Stimulated activated effector memory CD8-positive, alpha-beta T cell treated with anti-CD3 and anti-CD28 coated beads, Interleukin-12 subunit alpha, Interleukin-12 subunit beta, amount 100 ng/mL, for 72 hours (primary cell): ENCODE measurements at places on chromosomes 12 and 14.

- no peak for DNase-seq
Observed at GRCh38 chr12:56231184-56231582, 1.3 kb downstream of the SLC39A5 start.

DNA sequence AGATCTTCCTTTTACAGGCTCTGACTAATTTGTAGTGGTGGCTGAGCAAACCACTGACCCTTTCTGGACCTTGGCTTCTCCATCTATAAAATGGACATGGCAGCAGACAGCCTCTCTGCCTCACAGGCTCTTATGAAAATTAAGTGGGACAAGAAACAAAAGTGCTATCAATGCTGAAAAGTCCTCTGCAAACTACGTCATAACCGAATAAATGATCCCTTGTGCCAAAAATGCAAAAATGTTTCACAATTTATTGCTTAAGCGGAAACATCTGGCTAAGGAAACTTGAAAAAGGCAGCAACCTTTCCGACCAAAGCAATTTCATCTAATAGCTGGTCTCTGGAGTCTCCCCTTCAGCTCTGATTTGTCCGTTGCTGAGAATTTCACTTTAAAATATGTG, 108.5 kb upstream of the PLXNC1 start:
- no peak for DNase-seq

GRCh38 chr12:12749433-12749832, 32.3 kb downstream of the CDKN1B start:
- DNase-seq = no peak

- peak; percentile 44 for DNase-seq
Observed at GRCh38 chr14:100530270-100531072, 56.7 kb downstream of the BEGAIN start.

DNA sequence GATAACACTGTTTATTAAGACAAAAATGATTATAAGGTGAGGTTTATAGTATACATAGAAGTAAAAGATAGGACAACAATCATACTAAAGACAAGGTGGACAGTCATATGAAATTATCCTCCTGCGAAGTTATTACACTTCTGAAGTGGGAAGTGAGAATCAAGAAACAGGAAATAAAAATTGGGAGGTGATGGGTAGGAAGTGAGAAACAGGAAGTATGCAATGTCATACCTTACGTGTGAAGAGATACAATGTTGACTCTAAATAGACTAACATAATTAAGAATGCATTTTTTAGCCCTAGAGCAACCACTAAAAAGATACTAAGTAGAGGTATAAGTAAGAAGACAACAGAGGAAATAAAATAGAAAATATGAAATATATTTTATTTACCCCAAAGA, 43.7 kb downstream of the GRIN2B start:
- DNase-seq = no peak

GRCh38 chr14:36866867-36867266, 205.2 kb downstream of the PAX9 start:
- no peak for DNase-seq

- no peak for DNase-seq
Observed at GRCh38 chr12:54042970-54043853, 10.4 kb downstream of the HOXC5 start.

DNA sequence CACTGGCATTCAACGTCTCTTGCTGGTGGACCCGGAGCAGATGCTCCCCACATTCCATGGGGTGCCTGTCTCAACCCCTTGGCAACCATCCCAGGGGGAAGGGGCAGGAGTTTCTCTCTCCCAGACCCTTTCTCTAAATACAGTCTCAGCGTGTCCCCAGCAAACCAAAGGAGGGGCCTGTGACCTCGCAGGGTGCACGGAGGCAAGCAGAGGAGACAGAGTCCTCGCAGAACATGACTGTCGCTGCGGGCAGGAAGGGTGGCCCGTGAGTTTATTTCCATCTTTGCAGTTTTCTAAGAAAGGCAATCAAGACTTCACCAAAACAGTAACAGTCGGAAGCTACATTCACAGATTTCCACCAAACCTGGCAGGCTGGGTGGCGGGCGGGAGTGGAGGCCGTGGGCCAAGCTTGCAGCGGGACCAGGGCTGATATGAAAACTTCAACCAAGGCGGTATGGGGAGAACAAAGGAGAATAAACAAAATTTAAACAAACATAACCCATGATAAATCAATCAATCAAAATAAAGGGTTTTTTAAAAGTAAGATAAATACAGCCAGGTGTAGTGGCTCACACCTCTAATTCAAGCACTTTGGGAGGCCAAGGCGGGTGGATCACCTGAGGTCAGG, 18.6 kb downstream of the BRF1 start:
- DNase-seq = no peak

- no peak for DNase-seq
Observed at GRCh38 chr12:52646613-52647012, 5.4 kb downstream of the KRT2 start.

DNA sequence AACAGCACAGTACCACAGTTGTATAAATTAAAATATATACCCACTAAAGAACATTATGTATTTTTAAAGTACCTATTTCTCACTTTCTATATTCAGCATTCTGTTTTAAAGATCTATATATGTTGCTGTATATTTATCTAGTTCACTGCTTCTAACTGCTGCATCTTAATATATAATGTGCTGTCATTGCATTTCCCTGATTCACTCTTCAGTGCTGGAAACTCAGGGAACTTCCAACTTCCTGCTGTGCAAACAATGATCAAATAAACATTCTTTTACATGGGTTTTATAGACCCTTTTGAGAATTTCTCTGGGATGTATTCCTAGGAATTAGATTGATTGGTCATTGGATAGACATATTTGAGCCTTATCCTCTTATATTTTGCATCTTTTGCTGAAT, 379.1 kb downstream of the APAF1 start:
- DNase-seq = no peak
